ENCODE measurements at places on chromosomes 5 and 9.
A peak's percentile ranks its signal among the peaks of the same experiment; 100 is the strongest.

DNA sequence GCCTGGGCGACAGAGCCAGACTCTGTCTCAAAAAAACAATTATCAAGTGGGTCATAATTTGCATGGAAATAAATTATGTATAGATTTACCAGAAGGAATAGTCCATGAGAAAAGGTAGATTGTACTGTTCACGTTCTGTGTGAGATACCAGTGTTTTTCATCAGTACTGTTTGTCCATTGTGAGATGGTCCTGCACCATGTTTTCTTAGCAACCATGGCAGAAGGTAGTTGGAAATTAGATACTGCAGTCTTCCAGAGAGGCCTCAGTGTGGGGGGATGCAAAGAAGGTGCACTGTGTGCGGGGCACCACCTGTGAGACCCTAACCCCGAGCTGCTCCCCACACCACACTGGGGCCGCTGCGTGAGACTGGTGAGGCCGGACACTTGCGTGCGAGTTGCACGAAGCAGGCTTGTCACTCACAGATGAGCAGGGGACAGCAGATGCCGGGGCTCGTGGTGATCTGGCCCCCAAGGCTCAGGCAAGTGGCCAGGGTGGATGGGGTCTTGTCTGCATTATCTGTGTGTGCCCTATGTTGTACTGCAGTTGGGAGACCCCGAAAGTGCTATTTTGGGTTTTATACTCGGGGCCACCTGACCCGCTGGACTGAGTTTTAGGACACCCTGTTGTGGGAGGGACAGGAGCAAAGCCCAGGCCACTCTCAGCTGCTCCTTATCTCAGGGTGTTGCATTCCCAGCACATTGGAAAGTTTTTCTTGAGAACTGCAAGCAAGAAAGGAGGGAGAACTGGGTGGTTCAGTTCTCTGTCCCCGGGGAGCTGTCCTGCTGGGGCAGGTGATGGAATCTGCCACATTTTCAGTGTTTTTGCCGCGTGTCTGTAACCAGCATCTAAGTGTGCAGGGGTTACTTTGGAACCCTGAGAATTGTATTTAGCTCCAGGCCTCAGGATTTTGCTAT, 61.9 kb downstream of the EHMT1 start:
- DNase-seq = no peak

- DNase-seq = no peak
These were observed 113.0 kb upstream of the PCA3 start for GRCh38 chr9:76651119-76651705.

GRCh38 chr5:14447958-14448911, 133.4 kb upstream of the OTULINL start:
- no peak for DNase-seq

GRCh38 chr5:35089334-35090314, 41.9 kb upstream of the AGXT2 start:
- DNase-seq = peak; percentile 32

DNA sequence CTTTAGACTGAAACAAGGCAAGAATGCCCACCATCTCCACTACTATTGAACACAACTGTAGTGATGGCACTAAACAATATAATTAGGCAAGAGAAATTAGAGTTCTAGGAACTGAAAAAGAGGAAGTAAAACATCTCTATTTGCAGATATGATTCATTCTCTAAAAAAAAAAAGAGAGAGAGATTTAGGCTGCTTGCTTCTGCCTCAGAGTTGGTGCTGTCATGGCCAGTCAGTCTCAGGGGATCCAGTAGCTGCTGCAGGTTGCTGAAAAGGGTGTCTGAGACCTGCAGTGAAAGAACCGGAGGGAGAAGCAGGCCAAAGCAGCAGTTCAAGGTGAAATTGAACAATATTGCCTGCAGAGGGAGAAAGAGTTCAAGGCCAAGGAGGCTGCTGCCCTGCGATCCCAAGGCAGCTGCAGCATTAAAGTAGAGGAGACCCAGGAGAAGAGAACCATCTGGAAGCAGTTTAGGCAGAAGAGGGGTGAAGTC, 72.5 kb downstream of the AP3B1 start:
- no peak for DNase-seq

- DNase-seq = no peak
These were observed 9.6 kb downstream of the GMCL2 start for GRCh38 chr5:178177569-178177968.

- no peak for DNase-seq
These were observed 218.1 kb downstream of the CETN3 start for GRCh38 chr5:90191352-90192045.

DNA sequence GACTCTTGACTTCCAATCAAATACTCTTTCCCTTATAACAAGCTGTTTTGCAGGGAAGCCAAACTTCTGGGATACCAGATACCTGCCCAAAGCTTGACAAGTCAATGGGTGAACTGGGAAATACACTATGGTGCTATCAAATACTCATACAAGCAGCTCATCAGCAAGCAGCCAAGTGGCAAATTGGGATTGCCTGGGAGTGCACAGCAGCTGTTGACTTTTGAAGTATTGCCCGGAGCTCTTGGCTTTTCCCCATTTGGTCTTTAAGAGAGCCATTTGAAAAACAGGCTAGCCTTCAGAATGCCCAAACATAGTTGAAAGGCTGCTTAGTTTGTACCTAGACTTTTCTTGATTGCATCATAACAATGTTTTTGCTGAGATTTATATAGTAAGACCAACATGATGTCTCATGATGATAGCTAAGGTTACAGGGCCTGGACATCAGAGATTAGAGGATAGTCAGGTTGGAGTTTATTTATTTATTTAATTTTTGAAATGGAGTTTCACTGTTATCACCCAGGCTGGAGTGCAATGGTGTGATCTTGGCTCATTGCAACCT, 210.1 kb upstream of the ZNF608 start:
- DNase-seq = no peak

DNA sequence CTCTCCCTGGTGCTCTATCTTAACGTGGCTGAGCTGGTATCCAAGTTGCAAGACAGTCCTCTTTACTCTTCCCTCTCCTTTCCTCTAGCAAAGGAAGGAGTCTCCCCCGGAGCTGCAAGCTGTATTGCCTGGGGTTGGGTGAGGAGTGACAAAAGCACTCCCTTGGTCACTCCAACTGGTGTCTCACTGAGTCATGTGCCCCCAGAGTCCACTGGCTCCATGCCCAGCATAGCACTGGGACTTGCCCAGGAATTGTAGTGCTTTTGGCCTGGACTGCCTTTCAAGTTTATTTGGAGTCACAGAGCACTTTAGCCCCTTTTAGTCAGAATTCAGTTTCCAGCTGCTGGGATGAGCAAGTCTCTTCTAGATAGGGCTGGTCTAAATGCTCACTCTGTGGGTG, 82.6 kb upstream of the FST start:
- DNase-seq = no peak

GRCh38 chr5:58671155-58671554, 88.3 kb downstream of the RAB3C start:
- DNase-seq = no peak

DNA sequence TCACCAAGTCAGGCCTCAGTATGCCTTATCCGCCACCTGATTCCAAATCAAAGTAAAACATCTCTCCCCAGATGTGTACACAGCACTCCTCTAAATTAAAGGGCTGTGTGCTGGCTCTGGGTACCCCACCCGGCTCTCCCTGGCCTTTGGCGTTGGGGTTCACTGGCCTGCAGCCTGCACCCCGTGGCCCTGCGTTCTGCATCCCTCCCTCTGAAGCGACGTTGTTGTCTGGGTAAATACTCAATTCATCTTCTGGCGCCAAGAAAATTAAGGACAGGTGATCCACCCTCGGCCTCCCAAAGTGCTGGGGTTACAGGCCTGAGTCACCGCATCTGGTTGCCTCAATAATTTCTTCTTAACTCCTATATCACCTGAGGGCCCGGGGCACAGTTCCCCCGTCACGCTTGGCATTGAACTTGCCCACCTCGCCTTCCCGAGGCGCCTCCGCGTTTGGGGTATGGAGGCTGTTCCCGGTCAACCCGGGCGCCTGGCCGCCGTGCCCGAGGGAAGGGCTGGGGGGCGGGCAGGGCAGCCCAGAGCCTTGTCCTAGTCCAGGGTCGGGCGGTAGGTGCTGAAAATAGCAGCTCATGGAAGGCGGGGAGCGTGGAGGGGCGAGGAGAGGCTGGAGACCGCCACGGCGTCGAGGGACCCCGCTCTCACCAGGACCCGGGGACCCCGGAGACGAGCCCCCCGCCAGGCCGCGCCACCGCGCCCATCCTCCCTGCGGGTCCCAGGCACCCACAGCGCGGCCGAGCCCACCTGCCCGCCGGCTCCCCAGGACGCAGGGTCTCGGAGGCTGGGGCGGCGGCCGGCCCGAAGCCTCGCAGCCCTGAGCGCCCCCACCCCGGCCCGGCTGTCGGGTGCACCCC, 531 bp downstream of the ABO start:
- DNase-seq = no peak

DNA sequence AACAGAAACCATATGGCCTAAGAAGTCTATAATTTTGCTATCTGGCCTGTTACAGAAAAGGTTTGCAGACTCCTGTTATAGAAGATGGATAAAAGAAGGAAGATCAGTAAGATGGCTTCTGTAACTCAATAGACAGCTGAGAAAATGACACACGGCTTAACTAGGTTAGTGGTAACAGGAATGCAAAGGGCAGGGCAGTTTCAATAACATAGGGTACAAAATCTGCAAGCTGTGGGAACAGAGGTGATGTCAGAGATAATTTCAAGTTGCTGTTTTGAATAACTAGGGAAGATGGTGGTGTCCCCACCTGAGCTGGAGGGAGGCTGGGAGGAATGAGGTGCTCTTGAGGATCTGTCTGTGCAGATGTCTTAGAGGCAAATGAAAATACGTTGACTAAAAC, 106.5 kb downstream of the GLIS3 start:
- no peak for DNase-seq

GRCh38 chr5:75952963-75953362, 130.2 kb upstream of the SV2C start:
- DNase-seq = no peak

DNA sequence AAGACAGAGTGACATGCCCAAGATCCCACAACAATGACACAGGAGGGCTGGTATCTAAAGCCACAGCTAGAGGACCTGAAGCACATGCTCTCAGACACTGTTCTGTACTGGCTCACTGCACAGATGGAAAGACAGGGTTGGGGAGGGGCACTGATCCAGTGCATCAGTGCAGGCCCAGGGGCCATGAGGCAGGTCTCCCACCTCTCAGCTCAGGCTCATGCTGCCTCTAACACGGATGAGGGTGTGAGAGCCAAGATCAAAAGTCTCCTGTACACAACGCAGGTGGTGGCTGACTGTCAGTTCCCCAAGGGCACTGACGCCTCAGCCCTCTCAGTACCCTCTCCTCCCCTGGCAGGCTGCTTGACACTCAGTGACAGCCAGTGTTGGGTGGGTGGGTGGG, 10.9 kb downstream of the RAPGEF1 start:
- peak; percentile 65 for DNase-seq

DNA sequence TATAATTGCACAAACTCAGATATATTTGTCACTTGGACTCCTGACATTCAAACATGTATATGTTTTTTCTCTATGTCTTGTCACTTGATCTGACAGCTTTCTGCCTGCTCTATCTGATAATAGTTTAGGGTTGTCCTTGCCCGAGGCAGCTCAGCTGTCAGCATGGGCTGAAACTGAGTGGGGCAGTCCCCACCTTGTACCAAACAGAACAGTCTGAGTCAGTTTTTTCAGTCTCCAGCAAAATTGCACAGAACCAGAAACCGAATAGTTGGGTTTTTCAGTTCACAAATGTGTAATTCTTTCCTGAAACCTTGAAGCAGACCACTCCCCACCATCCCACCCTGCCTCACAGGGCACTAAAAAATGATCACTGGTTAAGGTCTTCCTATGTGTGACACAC, 9.5 kb upstream of the HAND1 start:
- DNase-seq = no peak

DNA sequence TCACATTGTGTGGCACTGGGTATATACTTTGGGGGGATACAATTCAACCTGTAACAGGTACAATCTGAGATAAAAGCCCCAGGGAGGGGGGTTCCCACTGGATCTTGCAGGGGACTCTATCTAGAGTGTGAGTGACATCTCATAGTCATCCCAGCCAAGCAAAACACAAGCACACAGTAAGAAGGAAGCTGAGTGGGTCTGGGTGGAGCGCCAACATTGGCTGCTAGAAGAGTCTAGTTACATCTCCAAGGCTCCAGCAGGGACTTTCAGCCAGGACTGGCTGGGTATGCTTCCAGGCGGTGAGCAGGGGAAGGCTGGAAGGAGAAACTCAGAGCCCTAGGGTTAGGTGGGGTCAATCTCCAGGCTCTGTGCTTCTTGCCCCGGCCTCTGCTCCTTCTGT, 53.0 kb downstream of the IL31RA start:
- DNase-seq = no peak

DNA sequence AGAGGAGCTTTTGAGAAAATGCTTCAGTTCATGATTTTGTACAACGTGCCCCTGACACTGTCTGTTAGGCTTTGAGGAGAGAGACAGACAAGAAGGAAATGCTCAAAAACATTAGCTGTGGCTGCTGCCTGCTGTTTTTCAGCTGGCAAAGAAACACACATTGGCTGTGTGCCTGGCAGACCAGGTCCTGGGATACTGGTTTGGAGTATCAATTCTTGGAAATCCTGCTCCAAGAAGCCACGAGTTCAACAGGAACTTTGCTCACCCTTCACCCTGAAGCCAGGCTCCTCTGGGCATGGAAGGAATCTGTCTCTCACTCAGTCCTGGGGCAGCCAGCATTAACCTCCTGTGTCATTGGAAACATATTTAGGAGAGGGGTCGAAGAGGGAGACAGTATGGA, 245.5 kb downstream of the AUH start:
- no peak for DNase-seq

DNA sequence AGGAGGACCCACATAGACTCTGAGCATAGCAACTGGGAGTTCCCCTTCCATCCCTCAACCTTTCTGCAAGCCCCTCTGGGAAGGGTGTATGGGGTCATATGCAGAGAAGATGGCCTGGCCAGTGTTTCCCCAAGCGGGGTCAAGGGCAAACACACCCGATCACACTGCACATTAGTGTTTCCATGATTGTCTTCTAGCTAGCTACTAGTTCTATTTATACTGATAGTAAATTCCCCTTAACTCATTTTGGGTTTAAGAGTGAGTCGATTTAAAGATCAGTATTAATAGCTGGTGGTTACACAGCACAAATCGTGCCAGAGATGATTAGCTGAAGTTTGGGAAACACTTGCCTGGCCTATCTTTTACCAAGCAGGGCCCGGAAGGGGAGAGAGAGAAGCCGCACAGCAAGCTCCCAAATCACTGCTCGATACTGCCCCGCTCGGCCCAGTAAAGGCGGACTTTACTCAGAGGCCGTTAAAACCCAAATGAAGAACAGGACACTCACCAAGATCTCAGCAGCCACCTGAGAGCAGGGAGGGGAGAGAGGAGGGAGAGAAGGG, 29.4 kb upstream of the TNIP1 start:
- DNase-seq = no peak

DNA sequence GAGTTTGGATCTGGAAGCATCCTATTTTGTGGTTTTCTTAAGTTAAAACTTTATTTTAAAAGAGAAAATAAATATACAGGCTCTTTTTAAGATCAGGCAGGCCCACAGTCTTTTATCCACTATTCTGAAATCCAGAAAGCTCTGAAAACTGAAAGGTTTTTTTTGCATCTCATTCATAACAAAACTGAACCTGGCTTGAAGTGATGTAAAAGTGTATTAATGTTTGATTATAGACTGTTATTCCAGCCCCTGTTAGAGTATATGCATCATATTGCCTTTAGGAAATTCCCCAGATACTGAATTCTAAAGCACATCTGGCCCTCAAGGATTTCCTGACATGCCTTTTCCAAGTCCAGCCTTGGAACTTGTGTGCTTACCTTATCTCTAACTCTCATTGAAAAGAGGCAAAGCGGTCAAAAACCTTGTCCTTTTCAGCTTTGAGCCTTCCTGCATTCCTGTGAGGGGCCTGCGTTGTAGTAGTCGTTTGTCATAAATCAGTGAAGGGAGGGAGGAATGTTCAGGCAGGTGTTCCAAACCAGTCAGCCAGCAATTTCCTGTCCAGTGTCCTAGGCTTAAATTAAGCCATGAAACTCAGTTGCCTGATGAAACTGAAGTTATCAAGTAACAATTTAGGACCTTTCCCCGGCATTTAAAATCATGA, 110.4 kb downstream of the TLE4 start:
- DNase-seq = no peak
